ENCODE measurements at places on chromosomes 6 and 20. TPM values are rescaled to one million over a fixed set of nuclear protein-coding genes. Genes with fewer than 3 reads are reported as not detected.

The ARMH2 gene
- total RNA-seq = not detected

The MUC22 gene
- not detected for total RNA-seq

The TINAG gene
- total RNA-seq = not detected

The FRK gene
- total RNA-seq = 0.02 TPM

The DSE gene
- 8.3 TPM for total RNA-seq

The C20orf204 gene
- total RNA-seq = 3.1 TPM

The FAM209B gene
- 0.93 TPM for total RNA-seq

DNA sequence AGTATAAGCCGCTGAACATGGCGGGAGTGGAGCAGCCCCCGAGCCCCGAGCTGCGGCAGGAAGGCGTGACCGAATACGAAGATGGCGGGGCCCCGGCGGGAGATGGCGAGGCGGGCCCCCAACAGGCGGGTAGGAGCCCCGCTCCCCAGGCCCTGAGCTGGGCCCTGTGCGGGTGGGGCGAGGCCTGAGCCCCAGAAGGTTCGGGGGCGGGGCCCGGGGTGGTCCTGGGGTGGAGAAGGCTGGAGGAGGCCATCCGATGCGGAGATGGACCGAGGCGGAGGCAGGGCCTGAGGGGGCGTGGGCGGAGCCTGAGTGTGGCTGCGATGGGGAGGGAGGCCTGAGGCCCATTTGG is 7.1 kb downstream of the L3MBTL1 start:
- DNase-seq = no peak
- peak overlapping the region; percentile 81 for H3K27ac ChIP-seq
- no peaks in the 10 kb centered on the region for H3K27me3 ChIP-seq
- H3K36me3 ChIP-seq = no peaks in the 10 kb centered on the region

- DNase-seq = no peak
- H3K4me3 ChIP-seq = no peak overlapping the region
- H3K27me3 ChIP-seq = no peaks in the 10 kb centered on the region
- H3K36me3 ChIP-seq = peaks cover 3% of the 10 kb centered on the region
- H3K27ac ChIP-seq = no peak overlapping the region
Measured at GRCh38 chr6:2197177-2197671, 48.2 kb downstream of the GMDS start.

DNA sequence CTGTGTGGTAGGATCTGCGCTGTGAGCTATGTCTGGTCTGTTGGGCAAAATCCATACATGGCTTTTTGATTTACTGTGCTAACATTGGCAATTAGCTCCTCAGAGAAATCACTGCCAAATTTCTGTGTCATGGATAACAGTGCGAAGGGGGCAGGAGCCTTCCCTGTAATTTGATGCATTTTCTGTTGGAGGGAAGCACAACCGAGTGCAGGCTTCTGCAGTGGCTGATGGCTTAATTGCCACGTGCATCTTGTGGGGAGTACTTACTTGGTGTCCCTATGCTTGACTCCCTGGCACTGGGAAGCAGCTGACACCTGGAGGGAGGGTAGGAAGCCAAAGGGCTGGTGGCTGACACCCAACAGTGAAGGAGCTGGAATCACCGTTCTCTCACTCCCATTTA is 99.3 kb upstream of the PROKR2 start:
- DNase-seq = no peak
- H3K27me3 ChIP-seq = peaks cover 11% of the 10 kb centered on the region
- no peak overlapping the region for H3K4me3 ChIP-seq
- no peaks in the 10 kb centered on the region for H3K4me1 ChIP-seq

DNA sequence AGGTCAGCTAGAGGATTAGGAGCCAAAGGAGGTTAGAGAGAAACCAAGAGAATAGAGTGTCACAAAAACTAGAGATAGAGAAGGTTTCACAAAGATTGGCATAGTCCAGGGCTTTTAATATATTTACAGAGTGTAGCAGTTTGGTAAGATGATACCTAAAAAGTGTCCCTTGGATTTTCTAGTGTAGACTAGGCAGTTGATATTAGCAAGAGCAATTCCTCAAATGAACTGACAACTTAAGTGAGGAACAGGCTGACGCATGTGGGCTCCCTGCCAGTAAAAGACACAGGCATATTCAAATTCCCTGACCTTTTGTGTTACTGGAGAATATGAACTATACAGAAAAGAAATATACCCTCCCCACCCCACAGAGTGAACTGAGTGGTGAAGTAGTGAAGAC is 40.1 kb downstream of the VTA1 start:
- DNase-seq = no peak
- peaks cover 3% of the 10 kb centered on the region for H3K4me1 ChIP-seq
- no peaks in the 10 kb centered on the region for H3K27me3 ChIP-seq
- H3K4me3 ChIP-seq = no peak overlapping the region

DNA sequence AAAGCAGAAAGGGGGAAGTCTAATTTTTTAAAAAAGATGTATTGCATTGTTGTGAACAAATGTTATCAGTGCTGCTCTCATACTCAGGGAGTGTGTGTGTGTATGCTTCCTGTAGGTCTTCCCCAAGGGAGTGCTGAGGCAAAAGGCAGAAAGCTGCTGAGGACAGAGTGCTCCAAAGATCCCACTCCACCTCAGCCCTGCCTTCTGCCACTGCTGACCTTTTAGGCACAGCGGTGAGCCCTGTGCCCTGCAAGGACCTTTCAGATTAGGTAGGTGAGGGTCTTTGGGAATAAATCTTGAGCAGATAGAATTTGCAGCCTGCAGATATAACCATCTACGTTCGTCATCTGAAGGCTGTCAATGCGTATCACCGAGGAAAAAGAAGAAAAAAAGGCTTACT is 756.4 kb upstream of the MMS22L start:
- H3K27me3 ChIP-seq = no peaks in the 10 kb centered on the region
- no peaks in the 10 kb centered on the region for H3K36me3 ChIP-seq
- no peaks in the 10 kb centered on the region for H3K4me1 ChIP-seq
- no peak overlapping the region for H3K27ac ChIP-seq

DNA sequence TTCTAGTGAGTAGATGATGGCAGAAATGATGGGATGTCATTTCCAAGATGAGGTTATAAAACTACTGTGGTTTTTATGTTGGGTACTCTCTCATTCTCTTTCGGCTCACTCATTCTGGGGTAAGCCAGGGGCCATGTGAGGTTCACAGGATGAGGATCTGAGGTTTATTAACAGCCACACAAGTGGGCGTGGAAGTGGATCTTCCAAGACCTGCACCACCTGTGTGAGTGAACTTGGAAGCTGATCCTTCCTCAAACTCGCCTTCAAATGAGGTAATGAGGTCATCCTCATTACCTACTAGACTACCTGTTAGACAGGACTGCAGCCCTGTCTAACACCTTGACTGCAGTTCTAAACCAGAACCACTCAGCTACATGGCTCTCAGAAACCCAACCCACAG is 45.1 kb upstream of the TAGAP start:
- DNase-seq = peak; percentile 67
- peak overlapping the region; percentile 64 for H3K27ac ChIP-seq
- H3K36me3 ChIP-seq = peaks cover 2% of the 10 kb centered on the region
- no peaks in the 10 kb centered on the region for H3K27me3 ChIP-seq

DNA sequence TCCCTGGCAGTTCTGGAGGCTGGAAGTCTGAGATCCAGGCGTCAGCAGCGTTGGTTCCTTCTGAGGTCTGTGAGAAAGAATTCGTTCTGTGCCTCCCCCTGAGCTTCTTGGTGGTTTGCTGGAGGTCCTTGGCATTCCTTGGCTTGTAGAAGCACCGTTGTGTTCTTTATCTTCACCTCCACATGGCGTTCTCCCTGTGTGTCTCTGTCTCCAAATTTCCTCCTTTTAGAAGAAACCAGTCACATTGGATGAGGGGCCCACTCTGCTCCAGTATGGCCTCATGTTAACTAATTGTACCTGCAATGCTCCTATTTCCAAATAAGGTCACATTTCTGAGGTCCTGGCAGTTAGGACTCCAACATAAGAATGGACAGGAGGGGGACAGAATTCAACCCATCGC is 73.0 kb upstream of the BACH2 start:
- H3K36me3 ChIP-seq = peaks cover 2% of the 10 kb centered on the region
- H3K27me3 ChIP-seq = no peaks in the 10 kb centered on the region
- H3K4me3 ChIP-seq = peak overlapping the region; percentile 5

DNA sequence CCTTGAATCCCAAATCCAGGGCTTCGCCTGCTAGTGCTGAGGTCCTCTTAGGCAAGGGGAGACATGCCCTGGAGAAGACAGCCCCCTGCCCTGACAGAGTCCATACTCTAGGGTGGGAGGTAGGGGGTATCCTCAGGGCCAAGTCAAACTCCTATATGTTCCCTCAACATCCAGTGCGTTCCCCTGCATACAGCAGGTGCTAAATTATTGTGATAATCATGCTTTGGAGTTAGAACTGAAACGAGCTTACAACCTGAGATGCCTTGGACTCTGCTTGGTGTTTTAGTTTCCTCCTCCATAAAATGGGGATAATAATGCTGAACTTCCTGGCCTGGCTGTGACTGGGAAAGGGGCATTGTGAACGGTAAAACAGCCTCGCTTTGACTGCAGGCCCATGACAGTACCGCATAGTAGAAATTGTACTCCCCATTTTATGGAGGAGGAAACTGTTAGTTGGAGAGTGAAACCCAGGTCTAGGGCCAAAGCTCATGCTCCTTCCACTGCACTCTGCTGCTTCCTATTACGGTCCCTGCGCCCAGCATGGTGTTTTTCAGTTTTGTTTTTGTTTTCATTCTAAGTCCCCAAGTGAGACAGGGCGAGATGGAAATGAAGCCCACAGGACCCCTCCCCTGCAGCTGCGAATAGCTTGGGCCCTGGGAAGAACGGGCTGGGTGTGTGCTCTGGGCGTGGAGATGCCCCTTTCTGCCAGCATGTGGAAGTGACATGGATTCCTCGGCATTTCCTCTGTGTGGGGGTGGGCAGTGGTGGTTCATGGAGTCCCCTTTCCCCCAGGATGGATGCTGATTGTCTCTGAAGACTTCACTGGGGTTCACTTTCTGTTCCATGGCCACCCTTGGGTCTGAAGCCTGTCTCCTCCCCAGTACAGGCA is 162.5 kb downstream of the VEGFA start:
- no peak for DNase-seq
- no peak overlapping the region for H3K27ac ChIP-seq
- no peak overlapping the region for H3K4me3 ChIP-seq
- no peaks in the 10 kb centered on the region for H3K36me3 ChIP-seq

- no peaks in the 10 kb centered on the region for H3K4me1 ChIP-seq
- no peak for DNase-seq
- H3K27ac ChIP-seq = no peak overlapping the region
Measured at GRCh38 chr6:84606860-84607259, 157.5 kb downstream of the TBX18 start.

DNA sequence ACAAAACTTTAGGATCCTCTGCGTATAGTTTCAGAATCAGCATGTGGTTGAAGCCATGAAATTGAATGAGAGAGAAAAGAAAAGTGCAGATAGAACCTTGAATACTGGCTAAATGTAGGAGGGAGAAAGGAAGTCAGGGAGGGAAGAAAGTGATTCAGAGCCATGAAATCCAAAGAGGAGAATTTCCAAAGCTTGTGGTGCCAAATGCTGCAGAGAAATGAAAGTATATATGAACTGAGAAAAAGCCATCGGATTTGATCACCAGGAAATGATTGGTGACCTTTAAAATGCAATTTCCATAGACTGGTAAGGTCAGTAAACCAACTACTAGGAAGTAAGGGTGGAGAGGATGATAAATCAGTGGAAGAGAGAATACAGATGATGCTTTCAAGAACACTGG is 142.3 kb downstream of the TFAP2A start:
- no peaks in the 10 kb centered on the region for H3K4me1 ChIP-seq
- no peaks in the 10 kb centered on the region for H3K36me3 ChIP-seq
- H3K27me3 ChIP-seq = peaks cover 9% of the 10 kb centered on the region
- no peak overlapping the region for H3K27ac ChIP-seq
- no peak overlapping the region for H3K4me3 ChIP-seq
- no peak for DNase-seq

GRCh38 chr6:108654465-108655106 is 93.9 kb downstream of the FOXO3 start:
- peaks cover 27% of the 10 kb centered on the region for H3K4me1 ChIP-seq
- no peak overlapping the region for H3K27ac ChIP-seq
- no peak overlapping the region for H3K4me3 ChIP-seq
- no peak for DNase-seq
- H3K27me3 ChIP-seq = no peaks in the 10 kb centered on the region

GRCh38 chr6:124132256-124132655 is 328.6 kb downstream of the NKAIN2 start:
- H3K27ac ChIP-seq = no peak overlapping the region
- H3K4me1 ChIP-seq = no peaks in the 10 kb centered on the region
- H3K27me3 ChIP-seq = no peaks in the 10 kb centered on the region
- H3K4me3 ChIP-seq = no peak overlapping the region

DNA sequence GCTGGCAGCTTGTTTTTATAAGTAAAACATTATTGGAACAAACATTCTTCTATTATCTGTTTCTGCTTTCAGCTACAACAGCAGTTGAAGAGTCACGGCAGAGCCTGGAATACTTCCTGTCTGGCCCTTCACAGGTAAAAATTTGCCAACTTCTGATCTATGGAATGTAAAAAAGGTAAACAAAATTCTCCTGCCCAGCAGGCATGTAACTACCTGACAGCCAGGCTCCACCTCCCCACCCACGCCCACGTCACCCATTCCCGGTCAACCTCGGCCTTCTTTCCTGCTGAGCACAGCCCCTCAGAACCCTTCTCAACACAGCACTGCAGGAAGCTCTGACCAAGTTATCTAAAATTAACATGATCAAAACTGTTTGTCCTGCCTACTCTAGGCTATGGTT is 166.0 kb downstream of the DLL1 start:
- peaks cover 4% of the 10 kb centered on the region for H3K27me3 ChIP-seq
- peaks cover 4% of the 10 kb centered on the region for H3K36me3 ChIP-seq
- no peak overlapping the region for H3K27ac ChIP-seq
- DNase-seq = peak; percentile 5
- H3K4me3 ChIP-seq = no peak overlapping the region
- H3K4me1 ChIP-seq = no peaks in the 10 kb centered on the region

- no peak overlapping the region for H3K4me3 ChIP-seq
- no peaks in the 10 kb centered on the region for H3K4me1 ChIP-seq
- DNase-seq = no peak
- H3K27ac ChIP-seq = no peak overlapping the region
Measured at GRCh38 chr6:12580290-12580689, 136.3 kb upstream of the PHACTR1 start.

GRCh38 chr20:19407736-19408135 is 195.3 kb downstream of the SLC24A3 start:
- H3K36me3 ChIP-seq = no peaks in the 10 kb centered on the region
- H3K27me3 ChIP-seq = no peaks in the 10 kb centered on the region
- DNase-seq = no peak
- H3K4me1 ChIP-seq = no peaks in the 10 kb centered on the region
- H3K27ac ChIP-seq = no peak overlapping the region

GRCh38 chr6:105346052-105346451 is 56.8 kb downstream of the PREP start:
- DNase-seq = no peak
- H3K27ac ChIP-seq = peak overlapping the region; percentile 59
- H3K4me3 ChIP-seq = no peak overlapping the region

DNA sequence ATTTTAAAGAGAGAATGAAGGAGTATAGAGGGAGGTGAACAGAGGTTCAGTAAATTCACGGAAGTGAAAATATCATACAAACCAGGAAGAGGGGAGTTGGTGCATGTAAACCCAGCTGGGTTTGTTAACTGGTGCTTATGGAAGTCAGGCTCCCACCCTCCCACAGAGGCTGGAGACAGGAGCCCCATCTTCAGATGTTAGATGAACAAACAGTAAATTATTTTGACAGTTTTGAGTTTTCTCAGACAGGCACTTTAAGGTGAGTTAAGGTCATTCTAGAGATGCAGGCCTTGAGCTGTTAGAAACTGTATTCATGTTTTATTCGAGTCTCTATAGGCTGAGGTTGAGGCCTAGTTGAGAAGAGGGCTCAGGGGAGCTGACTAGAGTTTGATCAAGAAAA is 41.8 kb upstream of the FUCA2 start:
- peaks cover 5% of the 10 kb centered on the region for H3K36me3 ChIP-seq
- H3K27me3 ChIP-seq = no peaks in the 10 kb centered on the region
- H3K4me3 ChIP-seq = no peak overlapping the region
- DNase-seq = no peak
- peak overlapping the region; percentile 53 for H3K27ac ChIP-seq

Data from activated CD4-positive, alpha-beta memory T cell treated with anti-CD3 and anti-CD28 coated beads for 36 hours (primary cell).